Putamen (tissue), 1 donor: ENCODE measurements at places on chromosomes 3 and 15.

DNA sequence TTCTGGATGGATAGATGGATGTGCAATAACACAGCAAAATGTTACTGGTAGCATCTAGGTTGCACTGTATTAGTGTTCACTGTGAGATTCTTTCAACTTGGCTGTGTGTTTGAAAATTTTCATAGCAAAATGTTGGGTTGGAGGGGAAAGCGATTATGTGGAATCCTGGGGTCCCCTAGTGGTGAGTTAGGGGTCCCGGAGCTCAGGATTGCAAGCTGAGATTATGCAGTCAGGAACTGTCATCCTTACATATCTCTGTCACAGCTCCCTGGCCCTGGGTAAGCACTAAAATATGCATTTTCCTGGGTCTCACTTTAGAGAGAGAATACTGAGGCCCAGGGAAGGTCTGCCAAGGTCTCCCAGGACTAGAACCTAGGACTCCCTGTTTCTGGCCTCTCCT is 77.2 kb downstream of the CEMIP start:
- no peak for DNase-seq

- peak; percentile 89 for DNase-seq
Measured at GRCh38 chr15:38129531-38130204, 123.0 kb upstream of the SPRED1 start.

GRCh38 chr3:12532182-12532581 is 13.1 kb downstream of the MKRN2OS start:
- peak; percentile 38 for DNase-seq

GRCh38 chr3:139302801-139303113 is 41.1 kb upstream of the MRPS22 start:
- no peak for DNase-seq

DNA sequence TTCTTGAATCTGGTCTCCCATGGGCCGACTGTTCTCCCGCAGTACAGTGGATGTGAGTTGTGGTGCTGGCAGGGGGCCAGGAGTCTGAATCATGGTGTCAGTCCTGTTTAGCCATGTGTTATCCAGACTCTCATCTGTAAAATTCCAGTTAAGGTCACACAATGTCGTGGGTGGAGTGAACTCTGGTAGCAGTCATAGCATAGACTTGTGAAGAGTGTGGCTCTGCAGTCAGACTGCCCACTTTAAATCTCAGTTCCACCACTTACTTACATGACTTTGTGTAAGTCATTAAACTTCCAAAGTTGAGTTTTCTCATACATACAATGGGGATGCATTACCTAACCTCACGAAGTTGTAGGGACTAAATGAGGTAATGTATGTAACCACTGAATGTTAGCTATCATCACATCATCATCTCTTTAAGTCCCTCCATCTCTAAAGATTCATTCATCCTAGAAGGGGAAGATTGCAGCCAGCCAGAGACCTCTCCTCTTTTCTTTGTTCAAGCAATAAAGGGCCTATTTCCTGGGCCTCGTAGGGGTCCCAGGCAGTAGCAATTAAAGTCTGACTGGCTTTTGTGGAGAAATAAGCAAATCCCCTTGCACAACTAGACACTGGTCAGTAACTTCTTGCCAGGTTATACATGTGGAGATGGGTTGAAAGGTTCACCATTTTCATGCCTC is 93.9 kb downstream of the PCCB start:
- DNase-seq, result no peak

DNA sequence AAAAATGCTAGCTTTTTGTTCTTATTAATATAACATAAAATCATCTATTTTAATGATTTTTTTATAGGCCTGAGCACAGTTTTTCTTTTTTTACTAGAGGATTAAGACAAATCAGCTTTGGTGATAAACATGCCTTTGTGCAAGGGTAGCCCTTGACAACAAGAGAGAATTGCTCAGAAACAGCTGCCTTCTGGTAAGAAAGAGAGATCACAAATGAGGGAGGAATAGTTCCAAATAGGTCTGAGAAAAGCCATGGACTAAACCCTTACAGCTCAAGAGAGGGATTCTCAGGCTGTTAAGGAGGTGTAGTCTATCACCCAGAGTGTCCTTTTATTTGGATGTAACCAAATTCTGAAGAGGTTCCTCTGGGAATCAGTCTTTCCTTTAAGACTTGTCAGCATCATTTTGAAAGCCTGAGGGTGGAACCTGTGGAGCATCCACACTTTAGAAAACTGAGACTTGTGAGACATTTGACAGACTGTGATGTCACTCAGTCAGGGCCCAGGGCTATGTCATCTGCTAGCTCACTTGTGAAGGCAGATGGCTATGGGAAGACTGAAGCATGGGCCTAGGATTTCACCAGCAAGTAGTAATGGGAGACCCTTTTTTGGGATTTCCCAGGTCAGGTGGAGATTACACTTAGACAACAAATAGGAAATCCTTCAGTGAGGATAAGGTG is 102.9 kb upstream of the KCNAB1 start:
- DNase-seq, result no peak

GRCh38 chr3:193744048-193744821 is 151.2 kb downstream of the OPA1 start:
- DNase-seq, result no peak

DNA sequence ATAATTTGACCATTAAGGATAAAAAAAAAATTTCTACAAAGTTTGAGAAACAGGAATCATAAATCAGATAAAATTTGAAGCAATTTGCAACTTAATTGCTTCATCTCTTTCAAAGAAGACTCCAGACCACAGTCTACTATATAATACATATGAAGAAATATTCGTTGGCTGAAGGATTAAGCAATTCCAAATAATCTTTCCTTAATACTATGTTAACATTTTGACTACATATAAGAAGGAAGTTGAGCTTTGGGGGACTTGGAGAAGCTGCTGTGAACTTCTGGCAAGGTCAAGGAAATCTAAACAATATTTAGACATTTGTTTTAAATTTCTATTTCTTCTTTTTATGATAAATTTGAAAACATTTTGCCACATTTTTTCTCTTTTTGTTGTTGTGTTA is 13.5 kb upstream of the GABRR3 start:
- DNase-seq, result no peak

GRCh38 chr15:42402455-42403205 is 43.3 kb downstream of the CAPN3 start:
- DNase-seq, result no peak

DNA sequence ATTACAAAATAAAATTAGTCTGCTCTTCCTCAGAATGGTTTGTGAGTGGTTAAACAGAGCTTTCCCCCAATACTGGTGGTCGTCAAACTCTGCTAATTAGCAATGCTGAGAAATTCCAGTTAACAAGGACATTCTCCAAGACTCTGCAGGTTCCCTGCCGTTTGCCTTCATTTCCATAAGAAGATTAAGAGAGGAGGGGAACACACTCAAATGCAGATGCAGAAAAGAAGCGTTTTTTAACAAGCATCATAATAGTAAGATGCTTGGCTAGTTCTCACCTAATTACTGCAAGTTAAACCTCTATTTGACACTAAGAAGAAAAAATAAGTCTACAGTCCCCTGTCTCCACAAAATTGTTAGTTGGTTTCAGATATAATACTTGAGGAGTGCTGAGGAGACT is 3.7 kb upstream of the SOX2 start:
- DNase-seq, result no peak

DNA sequence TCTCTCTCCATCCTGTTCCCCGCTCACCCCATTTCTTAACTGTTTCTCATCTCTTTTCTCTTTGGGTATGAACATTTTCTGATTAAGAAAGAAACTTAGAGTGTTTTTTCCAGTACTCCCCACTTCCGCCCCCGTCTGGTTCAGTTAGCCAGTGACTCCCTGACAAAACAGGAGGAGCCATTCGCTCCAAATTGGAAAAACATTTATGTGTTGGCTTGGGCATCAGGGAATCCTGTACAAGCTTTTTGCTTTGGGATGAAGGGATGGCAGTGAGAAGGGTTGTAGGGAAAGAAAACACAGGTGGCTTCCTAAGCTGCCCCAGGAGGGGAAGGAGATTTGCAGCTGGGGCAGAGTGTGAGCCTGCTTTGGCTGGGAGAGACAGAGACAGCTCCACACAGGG is 47.0 kb downstream of the BOC start:
- no peak for DNase-seq

- DNase-seq, result no peak
Measured at GRCh38 chr3:162329514-162329913, 832.9 kb downstream of the OTOL1 start.

- DNase-seq, result peak; percentile 26
Measured at GRCh38 chr3:35643495-35643894, 4.2 kb downstream of the ARPP21 start.

DNA sequence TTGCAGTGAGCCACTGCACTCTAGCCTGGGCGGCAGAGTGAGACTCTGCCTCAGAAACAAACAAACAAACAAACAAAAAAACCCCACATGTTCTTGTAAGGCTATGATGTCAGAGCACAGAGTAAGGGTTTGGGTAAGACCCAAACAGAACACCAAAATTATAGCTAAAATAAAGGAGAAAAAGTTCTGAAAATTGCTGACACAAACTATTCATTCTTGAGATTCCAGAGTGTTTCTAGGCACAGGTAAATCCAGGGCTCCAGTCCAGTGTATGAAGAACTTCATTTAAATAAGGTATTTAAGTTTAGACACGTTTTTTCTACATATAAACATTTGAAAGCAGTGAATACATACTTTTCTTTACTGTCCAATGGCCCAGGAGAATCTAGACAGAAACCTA is 3.9 kb downstream of the CDC25A start:
- no peak for DNase-seq

DNA sequence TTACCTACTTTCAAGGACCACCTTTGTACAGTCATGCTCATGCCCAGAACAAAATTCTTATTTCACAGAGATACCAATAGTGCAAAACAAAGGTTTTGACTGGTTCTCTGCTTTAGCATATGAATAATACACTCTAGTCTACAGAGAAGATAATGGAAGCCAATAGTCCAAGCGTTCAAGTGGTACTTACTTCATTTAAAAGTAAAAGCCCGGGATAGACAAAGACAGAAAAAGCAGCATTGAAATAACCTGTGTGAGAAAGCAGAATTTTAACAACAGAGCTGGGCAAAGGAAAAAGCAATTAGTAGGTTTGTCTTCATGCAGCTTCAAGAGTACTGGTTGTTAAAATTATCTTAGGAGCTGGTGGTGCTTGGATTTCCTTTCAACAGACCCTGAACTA is 848.3 kb downstream of the FHIT start:
- DNase-seq, result no peak

DNA sequence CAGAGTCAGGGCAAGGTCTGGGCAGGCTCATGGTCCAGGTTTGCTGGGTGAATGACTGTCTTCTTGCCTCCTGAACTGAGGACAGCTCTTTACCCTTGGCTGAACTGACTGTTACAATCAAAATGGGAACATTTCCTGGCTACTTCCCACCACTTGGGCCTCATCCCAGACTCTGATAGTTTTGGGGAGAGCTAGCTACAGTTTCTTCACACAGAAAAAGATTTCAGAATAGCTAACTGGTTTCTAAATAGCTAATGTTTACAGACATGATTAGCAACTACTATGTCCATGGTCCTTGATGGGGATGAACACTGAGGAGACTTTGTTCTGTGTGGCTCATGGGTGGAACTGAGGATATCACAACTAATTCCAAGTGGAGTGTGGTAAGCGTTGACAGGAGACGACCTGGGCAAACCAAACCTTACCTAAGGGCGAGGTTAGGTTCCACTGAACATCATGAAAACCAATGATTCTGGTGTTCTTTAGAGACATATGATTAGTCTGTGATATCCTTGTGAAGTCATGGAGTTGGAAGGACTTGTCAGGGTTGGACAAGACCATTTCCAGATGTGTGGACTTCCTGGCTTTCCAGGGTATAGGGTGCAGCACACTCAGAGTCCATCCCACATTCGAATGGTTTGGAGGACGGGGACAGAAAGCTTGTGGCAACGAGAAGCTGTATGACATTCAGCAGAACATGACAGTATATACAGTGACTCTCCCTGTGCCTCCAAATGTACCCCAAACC is 7.3 kb downstream of the ALPK3 start:
- peak; percentile 20 for DNase-seq

GRCh38 chr3:173529062-173529711 is 131.6 kb downstream of the NLGN1 start:
- no peak for DNase-seq

GRCh38 chr15:35141743-35142471 is 56.8 kb upstream of the NANOGP8 start:
- DNase-seq, result no peak

GRCh38 chr15:89777782-89778380 is 1.7 kb downstream of the MESP2 start:
- no peak for DNase-seq

GRCh38 chr3:69869643-69870042 is 129.9 kb upstream of the SAMMSON start:
- no peak for DNase-seq
